G401 (cell line): ENCODE measurements at places on chromosomes 6 and 20. TPM values are rescaled to one million over a fixed set of nuclear protein-coding genes. Genes with fewer than 3 reads are reported as not detected.

DNA sequence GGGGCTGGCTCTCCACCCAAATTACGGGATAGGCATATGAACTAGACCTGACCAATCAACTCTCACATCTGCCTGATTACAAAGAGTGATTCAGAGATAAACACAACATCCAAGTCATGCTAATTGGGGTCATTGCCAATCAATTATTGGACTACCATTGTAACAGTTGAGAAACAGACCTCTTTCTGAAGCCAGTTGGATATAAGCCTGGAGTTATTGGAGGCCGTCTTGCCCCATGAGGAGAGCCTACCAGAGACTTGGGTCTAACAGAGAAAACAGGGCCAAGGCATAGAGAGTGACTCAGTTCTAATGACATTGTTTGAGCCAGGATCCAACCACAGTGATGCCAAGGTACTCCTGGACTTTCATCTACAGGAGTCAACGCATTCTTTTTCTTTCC lies 39.4 kb upstream of the HIVEP2 start:
- DNase-seq: no peak

DNA sequence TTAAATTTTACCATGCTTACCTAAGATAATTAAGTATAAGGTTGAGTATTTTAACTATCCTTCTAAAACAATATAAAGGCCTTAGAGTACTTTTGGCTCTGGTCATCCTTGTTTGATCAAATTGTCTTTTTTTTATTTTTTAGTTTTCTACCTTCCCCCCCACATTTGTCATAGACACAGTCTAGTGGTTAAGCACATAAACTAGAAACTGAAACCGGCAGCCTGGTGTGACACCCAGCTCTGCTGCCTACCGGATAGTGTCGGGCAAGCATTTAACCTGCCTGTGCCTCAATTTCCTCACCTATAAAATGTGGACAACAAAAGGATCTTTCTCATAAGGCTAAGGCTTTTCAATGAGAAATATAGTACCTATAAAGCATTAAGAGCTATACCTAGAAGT lies 21.6 kb upstream of the TULP4 start:
- DNase-seq: no peak

ZNF512B gene
- total RNA-seq: 5.5 and 5.9 TPM in 2 replicates

GRCh38 chr20:2093159-2093781 lies 8.4 kb upstream of the STK35 start:
- DNase-seq: no peak
